SK-MEL-5 (cell line): ENCODE measurements at places on chromosomes 6 and 20. TPM values are rescaled to one million over a fixed set of nuclear protein-coding genes. Genes with fewer than 3 reads are reported as not detected.

- DNase-seq = no peak
Observed at GRCh38 chr20:46604551-46605133, 46.6 kb downstream of the SLC13A3 start.

DNA sequence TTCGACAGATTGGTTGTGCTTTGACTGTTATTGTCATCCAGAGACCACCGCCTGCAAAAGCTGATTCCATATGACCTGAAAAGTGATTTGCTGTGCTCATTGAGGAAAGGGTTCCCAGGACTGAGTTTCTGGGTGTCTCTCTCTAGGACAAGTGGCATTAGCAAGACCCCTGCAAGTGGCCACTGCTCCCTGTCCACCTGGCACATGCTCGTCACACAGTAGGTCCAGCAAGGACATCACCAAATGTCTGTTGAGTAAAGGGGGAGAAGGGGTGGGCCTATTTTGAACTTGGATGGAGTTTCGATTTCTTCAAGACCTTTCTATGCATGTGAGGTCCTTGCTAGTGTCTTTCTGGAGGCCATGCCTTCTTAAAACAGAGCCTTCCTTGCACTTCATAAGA lies 48.9 kb upstream of the IYD start:
- no peak for DNase-seq

GRCh38 chr20:8342391-8342790 lies 210.3 kb downstream of the PLCB1 start:
- no peak for DNase-seq

GRCh38 chr6:36033935-36034334 lies 6.3 kb downstream of the MAPK14 start:
- DNase-seq = no peak

DNA sequence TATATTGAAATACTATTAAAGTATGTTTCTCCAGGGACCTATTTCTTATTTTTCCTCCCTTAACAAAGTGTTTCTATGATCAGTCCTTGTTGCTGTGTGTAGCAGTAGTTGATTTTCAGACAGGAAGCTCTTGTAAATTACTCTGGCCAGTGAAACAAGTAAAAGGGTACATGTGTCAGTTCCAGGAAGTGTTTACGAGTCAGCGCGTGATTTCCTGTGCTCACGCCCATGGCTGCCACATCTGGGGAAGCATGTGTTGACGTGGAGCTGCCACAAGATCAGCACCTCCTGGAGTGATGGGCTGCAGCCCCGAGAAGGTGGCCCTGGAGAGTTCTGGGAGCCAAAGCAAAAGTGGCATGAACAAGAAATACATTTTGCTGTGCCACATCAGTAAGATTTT lies 38.6 kb upstream of the GGTLC1 start:
- DNase-seq = peak; percentile 60

- DNase-seq = no peak
Observed at GRCh38 chr6:57315111-57315510, 2.3 kb upstream of the PRIM2 start.

DNA sequence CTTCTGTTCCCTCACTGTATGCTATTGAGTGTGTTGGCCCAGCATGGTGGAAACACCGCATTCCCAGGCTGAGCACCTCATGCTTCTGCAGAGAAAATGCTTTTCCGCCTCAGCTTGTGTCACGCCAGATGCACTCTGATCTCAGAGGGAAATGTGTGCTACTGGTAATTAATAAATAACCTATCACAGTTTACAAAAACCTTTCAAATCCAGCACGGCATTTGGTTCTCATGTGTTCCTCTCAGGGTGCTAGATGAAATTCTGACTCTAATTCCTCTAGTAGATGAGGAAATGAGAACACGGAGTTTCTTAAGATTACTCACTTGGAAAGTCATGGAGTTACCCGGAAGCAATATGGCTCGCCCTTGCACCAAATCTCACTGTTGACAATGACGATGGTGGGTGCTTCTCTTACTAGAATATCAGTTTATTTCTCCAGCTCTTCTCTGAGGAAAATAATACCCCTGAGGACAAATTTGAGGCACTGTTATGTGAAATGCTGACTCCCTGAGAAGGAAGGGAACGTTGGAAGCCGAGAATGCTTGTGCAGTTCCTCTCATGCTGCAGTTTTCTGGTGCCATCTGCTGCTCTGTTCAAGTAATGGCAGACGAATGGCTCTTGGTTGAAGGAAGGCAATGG lies 116.6 kb downstream of the RNF144B start:
- peak; percentile 93 for DNase-seq

Gene LBP
- 0.19 TPM in 1 of 2 replicates, not detected in the other for total RNA-seq
